ENCODE measurements at places on chromosomes 3 and 15.
A peak's percentile ranks its signal among the peaks of the same experiment; 100 is the strongest.

DNA sequence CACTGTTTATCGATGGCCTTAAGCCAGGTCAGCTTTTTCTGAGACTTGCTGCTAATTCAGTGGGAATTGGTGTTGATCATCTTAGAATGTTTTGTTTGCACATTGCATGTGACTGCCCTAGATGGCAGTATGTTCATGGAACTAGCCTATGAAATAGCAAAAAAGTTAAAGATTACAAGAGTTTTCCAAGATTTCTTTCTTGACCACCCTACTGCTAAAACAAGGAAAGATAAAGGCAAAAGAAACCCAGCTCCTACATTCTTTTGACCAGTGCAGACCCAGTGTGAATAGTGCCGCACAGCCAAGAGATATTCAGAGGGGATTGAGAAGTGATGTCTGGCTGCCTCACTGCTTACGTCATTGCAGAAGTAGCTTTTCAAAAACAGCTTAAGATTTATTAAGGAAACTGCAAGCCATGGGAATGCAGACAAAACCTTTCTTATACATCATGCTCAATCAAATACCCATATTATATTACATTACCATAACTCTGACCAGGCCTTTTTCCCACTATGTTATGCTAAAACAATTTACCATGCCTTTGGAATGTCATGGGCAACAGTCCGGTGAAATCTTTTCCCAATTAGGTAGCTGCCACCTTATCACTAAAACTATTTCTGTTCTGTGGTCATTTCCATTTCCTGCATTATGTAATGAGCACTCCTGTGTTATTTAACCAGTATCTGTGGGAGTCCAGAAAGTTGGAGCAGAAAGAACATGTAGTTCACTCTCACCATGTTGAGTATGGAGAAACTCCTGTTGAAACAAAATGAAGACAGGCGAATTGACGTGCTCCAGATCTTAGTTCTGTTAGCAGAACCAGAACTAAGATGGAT, 6.0 kb downstream of the PHLDB2 start:
- DNase-seq = no peak

DNA sequence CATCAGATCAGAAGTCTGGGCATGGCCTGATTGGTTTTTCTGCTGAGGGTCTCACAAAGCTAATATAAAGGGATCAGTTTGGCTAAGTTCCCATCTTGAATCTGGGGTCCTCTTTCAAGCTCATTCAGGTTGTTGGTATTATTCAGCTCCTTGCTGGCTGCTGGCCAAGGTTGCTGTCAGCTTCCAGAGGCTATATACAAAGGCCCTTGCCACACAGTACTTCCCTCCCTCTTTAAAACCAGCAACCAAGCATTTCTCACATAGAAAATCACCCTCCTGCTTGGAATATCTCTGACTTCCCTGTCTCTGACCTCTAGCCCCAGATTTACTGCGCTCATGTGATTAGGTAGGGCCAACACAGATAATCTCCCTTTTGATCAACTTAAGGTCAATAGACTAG, 442.9 kb downstream of the ERC2 start:
- no peak for DNase-seq

- no peak for DNase-seq
Observed at GRCh38 chr15:69045802-69046201, 31.3 kb downstream of the NOX5 start.

GRCh38 chr3:13536832-13537231, 12.1 kb upstream of the FBLN2 start:
- no peak for DNase-seq

DNA sequence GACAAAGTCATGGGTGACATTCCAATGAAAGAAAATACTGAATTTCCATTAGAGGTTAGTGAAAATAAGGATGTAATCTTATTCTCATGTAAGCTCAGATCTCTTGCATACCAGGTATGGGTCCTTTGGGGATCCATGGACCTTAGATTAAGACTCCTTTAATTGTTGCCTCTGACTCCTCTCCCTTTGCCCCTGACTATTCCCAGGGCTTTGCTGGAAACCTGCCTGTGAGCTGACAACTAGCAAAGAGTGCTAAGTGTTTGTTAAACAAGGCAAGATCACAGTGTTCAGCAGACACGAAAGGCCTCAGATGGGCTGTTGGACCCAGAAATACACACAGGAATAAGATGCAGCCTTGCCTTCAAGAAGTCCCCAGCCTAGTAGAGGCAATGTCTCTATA, 32.1 kb downstream of the ACKR2 start:
- DNase-seq = no peak

- DNase-seq = no peak
Observed at GRCh38 chr3:136186846-136187245, 9.3 kb downstream of the MSL2 start.

- DNase-seq = no peak
Observed at GRCh38 chr15:69497667-69498066, 45.0 kb downstream of the RPLP1 start.

DNA sequence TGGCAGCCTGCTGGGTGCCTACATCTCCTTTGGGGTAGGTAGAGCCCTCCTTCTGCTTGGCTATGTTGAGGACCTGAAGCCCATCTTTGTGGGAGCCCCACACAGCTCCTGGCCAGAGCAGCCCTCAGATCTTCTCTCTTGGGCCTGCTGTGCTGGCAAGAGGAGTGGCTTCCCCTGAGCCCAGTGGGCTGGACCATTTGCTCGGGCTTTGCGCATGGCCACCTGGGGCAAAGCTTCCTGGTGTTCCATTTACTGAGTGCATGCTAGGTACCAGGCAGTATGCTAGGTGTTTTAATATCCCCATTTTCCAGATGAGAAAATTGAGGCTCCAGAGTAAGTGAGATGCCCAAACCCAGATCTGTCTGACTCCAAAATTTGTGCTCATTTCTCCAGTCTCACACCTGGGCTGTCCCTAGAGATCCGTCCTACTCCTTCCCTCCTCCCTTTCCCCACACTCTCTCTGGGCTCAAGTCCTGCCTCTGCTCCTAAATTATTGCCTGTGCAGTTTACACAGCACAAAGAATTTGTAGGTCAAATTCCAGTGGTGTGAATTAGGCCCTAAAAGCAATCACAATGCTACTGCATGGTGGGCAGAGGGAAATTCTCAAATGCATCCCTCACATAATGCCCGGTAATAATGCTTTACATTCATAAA, 39.7 kb downstream of the SLC28A1 start:
- DNase-seq = no peak

- no peak for DNase-seq
Observed at GRCh38 chr3:39513791-39514369, 46.4 kb downstream of the MOBP start.

DNA sequence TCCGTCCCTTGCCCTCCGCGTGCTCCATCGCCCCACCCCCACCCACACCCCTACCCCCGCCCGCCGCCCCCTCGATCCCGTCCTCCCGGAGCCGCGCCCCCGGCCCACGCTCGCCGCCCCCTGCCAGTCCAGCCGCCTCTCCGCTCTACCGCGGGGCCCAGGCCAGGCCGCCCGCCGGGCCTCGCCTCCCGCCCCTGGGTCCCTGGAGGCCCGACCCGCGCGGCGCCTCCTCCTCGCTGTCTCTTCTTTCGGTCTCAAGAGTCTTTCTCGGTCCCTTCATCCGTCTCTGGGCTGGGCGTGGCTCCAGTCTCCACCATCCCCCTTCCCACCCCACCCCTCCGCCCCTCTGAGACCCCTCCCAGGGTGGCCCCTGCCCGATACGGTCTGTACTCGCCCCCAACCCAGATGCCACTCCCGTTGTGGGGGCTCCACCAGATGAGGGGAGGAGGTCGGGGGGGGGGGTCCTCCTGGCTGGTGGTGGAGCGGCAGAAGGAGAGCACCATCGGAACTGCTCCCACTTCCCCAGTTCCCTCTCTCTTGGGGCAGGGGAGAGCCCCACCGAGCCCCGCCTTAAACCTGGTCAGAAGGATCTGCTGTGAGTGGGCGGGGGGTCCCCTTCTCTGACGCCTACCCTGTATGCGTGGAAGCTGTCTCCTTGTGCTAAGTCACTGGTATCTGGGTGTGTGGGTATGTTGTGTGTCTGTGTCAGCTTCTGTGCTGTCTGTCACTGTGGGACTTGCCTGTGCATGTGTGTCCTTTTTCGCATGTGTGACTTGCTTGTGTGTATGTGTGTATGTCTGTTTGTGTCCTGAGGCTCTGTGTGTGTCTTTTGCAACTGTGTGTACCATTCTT, 1.0 kb downstream of the PRKCD start:
- DNase-seq = peak; percentile 42

DNA sequence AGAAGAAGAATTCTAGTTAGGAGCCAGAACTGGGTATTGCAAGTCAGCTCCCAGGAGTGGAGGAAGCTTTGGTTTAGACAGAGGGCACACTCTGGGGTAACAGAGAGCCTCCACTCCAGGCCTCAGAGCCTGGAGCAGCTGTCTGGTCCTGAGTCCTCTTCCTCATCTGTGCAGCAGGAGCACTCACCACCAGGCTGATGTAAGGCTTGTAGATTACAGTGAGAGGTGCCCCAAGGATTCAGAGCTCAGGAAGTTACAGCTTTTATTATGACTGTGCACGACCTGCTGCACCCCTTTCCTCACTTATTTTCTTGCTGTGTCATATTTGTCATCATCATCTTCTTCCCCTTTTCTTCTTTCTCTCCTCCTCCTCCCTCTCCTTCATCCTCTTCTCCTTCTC, 210.4 kb downstream of the ATP10A start:
- no peak for DNase-seq

GRCh38 chr3:77071809-77072208, 31.9 kb downstream of the ROBO2 start:
- DNase-seq = no peak

- DNase-seq = no peak
Observed at GRCh38 chr3:38755130-38755529, 60.9 kb downstream of the SCN10A start.

DNA sequence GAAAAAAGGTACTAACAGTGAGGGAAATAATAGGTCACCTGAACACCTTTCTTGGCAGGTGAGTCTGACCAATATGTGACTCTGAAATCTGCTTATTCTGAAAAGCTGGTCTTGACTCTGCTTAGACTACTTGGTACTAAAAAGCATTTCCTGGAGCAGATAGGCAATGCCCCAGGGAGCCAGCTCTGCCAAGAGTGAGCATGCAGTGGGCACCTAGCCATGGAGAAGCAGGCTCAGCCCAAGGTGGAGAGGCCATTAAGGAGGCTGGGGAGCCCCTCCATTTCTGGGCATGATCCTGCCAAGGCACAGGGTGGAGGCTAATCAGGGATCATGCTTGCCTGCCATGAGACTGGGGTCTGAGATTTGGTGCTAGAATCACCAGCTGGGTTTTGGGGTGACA, 1.6 kb upstream of the LTF start:
- DNase-seq = no peak

DNA sequence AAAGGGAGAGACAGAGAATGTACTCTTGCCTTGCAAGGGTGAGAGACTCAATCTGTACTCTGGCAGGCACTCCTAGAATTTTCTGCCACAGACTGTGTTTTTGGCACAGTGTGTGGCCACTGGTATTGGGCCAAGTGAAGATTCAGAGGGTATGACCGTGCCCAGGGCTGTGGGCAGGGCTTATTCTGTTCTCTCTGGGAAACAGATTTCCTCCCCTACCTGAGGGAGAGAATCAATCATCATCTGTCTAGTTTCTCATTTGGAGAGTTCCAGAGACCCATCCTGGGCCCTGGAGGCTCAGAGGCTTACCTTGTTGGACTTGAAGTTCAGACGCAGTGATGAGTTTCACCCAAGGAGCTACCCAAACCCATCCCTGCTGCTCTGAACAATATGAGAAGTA, 28.2 kb downstream of the CSTA start:
- DNase-seq = no peak

GRCh38 chr3:102471001-102471400, 36.2 kb downstream of the ZPLD1 start:
- DNase-seq = no peak

GRCh38 chr3:72517921-72518424, 330.3 kb downstream of the SHQ1 start:
- DNase-seq = no peak

DNA sequence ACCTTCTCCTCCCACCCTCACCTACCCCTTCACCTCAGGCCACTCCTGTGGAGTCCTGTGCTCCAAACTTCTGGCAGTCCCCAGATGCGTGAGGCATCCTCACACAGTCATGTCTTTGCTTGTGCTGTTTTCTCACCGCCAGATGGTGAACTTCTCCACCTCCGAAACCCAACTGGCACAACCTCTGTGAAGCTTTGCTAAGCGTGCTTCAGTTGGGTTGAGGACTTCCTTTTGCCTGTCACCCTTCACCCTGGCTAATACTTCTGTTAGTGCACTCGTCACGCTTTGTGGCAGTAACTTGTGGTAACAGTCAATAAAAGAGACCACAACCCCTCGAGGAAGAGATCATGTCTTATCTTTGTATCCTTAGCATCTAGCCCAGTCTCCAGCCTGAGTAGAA, 42.0 kb upstream of the SKOR1 start:
- peak; percentile 56 for DNase-seq

- no peak for DNase-seq
Observed at GRCh38 chr15:78206326-78207109, 27.8 kb downstream of the ACSBG1 start.

Measured in CD4-positive, alpha-beta T cell treated with Interleukin-2 at 100 ng/mL for 4 hours (primary cell).